ENCODE measurements at places on chromosomes 5 and 9. TPM values are rescaled to one million over a fixed set of nuclear protein-coding genes. Genes with fewer than 3 reads are reported as not detected.
A peak's percentile ranks its signal among the peaks of the same experiment; 100 is the strongest.

DNA sequence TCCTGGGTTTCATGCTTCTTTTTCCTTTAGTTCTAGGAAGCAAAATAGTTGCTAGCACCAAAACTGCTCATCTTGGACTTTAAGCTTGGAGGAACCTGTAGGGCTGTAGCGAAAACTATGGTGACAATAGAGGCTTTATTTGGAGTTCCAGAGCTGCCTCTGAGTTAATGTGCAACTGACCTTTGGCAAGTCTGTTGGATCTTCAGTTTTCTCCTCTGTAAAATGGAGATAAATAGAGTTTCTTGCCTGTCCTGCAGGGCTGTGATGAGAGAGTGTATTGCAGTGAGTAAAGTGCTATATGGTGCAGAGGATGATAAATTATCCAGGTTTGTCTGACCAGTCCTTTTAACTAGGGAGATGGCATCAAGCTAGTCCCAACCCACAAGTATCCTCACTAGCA lies 417.0 kb downstream of the MAN2A1 start:
- DNase-seq = no peak

DNA sequence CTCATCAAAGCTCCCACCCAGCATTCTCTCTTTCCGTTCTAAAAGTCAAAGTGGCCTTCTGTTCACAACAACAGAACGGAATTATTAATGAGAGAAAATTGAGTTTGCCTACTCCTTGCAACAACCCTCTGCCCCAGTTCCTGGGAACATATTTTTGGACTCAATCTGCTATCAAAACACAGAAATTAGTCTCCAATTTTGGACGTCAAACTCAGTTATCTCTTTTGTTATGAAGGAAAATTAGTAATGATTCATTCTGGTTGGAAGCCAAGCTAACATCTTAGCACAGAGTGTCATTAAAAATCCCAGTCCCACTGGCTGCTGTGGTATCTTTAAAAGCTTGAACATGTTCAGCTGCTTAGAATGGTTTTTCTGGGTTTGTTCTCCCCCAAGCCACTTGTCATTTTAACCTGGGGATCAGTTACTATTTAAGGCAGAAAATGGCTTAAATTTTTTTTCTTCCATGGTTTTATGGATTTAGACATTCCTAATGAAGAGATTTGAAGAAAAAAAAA lies 343.2 kb downstream of the TRIM32 start:
- DNase-seq = no peak

GRCh38 chr9:136354592-136355085 lies 8.9 kb downstream of the DNLZ start:
- peak; percentile 93 for DNase-seq

DNA sequence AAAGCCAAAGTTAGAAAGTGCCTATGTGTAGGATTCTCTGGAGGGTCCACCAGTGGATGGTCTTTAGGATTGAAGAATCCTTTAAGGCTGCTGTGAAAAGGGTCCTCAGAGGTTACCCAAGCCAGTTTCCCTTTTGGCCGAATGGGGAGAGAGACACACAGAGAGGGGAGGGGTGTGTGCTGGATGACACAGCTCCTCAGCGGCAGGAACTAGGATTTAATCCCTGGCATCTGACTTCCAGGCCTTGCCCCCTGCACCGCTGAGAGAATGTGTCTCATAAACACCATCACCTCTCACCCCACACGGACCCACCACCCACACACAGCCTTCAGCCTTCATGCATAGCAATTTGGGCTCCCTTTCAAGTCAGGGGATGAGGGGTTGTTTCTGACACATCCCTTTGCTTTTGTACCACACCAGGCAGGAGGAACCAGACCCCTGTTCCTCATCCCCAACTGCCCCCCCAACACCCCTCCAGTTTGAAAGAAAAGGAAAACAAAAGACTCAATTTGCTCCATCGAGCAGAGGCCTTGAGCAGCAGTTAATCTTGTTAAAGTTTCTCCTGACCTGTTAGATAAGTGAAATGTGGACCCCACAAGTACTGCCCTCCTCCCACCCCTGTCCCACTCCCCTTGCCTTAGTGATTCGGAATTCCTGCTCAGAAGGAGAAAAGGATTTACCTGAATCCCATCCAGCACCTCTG lies 4.0 kb downstream of the PAPPA start:
- DNase-seq = no peak

GRCh38 chr9:89317282-89317681 lies 1.0 kb upstream of the SECISBP2 start:
- no peak for DNase-seq

DNA sequence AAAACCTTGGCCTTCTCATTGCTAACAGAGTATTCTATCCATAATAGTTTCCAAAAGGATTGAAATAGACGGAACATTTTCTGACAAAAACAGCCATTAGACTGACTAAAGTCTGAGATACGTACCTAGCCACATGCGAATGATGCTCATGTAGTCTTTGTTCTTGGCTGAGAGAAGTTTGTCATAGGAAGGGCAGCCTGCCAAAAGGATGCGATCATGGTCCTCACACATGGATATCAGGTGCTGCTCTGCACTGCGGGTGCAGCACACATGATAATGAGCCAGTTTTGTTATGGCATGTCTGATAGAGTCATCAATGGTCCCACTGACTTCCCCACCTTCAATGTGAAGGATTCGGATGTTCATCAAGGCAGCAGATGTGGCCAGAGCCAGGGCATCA lies 12.3 kb downstream of the GNE start:
- DNase-seq = no peak

DNA sequence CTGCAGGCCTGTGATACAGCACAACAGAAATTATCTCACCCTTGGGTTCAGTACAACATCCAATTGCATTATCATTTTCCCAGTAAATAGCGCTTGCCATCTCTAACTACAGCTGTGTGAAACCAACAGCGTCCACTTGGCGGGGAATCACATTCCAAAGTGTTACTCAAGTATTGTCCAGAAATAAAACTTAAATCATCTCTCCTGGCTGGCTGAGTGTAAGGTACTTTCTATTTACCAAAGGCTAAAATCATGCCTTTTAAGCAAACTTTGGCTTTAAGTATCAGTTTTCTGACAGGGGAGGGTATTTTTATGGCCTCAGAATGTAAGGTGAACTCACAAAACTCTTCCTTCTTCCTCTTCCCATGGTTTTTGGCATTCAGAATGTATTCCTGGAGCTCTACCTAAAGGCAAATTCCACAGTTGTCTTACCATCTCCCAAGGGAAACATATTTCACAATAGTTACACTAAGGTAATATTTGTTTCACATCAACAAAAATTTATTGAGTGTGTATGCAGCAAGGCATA lies 205.6 kb upstream of the MPDZ start:
- peak; percentile 22 for DNase-seq

DNA sequence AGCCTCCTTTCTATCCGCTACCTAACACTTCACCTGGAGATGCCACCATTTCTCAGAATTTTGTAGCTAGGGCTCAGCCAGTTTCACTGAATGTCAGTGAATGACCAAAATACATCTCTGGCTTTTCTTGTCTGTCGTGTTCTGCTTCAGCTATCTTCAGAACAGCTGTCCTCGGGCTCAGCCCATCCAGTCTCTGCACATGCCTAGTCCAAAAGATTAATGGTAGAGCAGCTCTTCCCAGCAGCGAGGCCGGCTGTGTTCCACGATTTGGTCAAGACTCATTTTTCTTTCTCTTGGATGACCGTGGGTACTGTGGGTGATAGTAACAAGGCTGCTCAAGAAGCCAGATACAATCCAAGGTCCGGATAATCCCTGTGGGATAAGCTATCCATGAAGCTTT lies 342.8 kb downstream of the GABRG2 start:
- DNase-seq = no peak

GRCh38 chr5:1001406-1002270 lies 7.0 kb upstream of the NKD2 start:
- no peak for DNase-seq

GRCh38 chr5:135362102-135362501 lies 36.9 kb downstream of the MACROH2A1 start:
- no peak for DNase-seq

Gene TLE1
- 12.1 TPM for total RNA-seq

Gene CNTNAP3B
- 2.3 TPM for total RNA-seq

Gene TMEM174
- total RNA-seq = not detected

Gene UAP1L1
- total RNA-seq = 109 TPM

Measured in A172 (cell line).